PC-9 (cell line): ENCODE measurements at places on chromosomes 16 and 17. TPM values are rescaled to one million over a fixed set of nuclear protein-coding genes. Genes with fewer than 3 reads are reported as not detected.
A peak's percentile ranks its signal among the peaks of the same experiment; 100 is the strongest.

GRCh38 chr16:54216268-54216667, 70.3 kb downstream of the IRX3 start:
- DNase-seq = no peak

DNA sequence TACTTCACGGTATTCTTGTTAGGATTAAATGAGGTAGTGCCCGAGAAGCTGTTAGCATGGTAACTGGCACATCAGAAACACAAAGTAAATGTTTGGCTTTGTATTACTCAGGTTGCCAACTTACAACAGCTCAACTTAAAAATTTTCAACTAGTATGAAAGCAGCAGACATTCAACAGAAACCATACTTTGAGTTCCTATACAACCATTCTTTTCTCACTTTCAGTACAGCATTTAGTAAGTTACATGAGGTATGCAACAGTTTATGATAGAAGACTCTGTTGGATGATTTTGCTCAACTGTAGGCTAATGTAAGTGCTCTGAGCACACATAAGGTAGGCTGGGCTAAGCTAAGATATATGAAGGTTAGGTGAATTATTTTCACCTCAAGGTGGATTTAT, 7.7 kb downstream of the CENPN start:
- DNase-seq = no peak

- no peak for DNase-seq
Measured at GRCh38 chr17:42180411-42180921, 476 bp downstream of the KCNH4 start.

CRHR1 gene
- not detected in 2 replicates for total RNA-seq

DNA sequence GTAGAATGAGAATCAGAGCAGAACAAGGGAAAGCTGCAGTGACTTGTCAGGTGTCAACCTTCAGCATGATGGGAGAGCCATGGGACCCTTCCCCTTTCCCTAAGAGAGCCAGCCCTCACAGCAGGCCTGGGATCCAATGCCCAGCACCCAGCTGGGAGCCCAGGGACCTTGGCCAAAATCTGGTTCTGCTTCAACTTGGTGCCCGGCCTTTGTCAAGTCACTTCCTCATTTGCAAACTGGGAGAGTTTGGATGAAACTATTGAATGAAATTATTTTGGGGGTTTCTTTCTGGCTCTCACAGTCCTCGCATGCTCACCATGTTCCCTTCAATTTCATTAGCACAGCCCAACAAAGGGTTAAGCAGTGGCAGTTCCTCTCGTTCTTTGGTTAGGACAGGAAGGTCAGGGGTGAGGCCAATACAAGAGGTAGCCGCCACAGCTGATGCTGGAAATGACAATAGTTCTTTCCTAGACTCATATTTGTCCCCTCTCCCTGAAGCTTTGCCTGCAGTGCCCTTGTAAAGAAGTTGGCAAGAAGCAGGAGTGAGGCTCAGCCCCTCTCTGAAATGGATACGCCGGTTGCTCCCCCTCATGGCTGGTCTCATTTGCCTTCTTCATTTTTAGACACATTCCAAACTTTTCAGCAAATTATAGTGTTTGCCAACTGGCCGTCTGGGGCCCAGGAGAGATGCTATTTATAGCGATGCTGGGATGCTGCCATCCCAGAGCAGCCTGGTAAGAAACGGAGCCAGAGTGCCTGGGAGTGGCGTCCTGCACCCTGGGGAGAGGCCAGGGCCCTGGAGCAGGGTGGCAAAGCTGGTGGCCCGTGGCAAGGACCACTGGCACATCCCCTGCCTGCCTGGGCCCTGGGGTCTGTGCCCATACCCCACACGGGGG, 34.5 kb upstream of the MEOX1 start:
- no peak for DNase-seq

DNA sequence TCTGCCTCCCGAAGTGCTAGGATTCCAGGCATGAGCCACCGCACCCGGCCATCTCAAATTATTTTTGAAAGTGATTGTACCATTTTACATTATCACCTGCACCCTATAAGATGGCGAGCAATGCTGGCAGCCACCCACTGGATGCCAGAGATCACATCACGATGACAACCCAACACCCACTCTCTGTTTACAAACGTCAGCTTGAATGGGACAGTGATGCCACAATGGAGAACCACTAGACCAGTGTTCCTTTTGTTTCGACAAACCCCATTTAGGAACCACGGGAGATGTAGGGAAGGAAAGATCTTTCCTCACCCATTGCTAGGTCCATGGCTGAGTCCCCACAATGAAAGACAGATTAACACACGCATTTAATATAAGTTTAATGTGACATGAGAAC, 20.1 kb upstream of the HAPSTR1 start:
- no peak for DNase-seq

DNA sequence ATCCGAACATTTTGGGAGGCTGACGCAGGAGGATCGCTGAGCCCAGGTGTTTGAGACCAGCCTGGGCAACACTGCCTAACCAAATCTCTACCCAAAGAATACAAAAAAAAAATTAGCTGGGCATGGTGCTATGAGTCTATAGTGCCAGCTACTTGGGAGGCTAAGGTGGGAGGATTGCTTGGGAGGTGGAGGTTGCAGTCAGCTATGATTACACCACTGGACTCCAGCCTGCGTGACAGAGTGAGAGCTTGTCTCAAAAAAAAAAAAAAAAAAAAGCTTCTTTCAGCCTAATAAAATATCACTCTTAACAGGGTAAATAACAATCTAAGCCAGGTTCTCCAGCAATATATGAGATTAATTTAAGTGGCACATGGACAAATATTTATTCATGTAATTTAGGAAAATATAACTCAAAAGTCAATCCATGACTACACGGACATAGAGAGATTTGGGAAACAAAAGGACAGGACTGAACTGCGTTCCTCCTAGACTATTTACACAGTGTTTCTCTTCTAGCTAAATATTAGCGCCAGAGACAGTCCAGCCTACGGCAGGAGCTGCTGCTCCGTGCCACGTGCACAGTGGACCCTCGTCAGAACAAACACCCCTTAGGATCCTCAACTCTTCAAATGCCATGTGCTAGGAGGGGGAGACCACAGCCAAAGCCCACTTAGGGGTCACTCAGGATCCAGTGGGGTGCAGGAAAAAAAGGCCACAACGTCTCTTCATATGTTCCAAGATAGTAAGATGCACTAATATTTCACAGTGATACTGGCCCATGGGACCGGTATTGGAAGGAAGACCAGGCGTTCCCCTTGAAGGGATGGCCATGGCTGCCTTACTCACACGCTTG, 8.7 kb downstream of the USP36 start:
- DNase-seq = no peak

GRCh38 chr17:13120864-13121263, 103.0 kb upstream of the ELAC2 start:
- DNase-seq = no peak

TERB1 gene
- total RNA-seq = 0.75 TPM in 1 of 2 replicates, not detected in the other

- no peak for DNase-seq
Measured at GRCh38 chr17:44266402-44267164, 1.4 kb downstream of the SLC4A1 start.

- no peak for DNase-seq
Measured at GRCh38 chr16:3143189-3143588, 8.4 kb downstream of the ZNF213 start.

DNA sequence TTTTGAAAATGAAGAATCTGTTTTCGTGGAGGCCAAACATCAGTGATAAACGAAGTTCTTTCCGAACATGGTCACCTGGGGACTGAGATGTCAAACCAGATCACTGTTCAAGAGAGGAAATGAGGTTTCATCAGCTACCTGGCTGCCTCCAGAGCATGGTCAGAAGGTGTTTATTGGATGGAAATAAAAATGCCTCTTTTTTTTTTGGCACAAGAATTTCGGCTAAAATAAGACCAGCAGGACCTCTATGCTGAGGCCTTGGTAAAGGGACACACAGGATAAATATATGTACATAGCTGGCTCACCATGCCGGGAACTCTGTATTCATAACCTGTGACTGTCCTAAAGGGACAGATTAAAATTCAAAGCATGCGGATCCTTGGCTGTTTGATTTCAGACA, 135.3 kb downstream of the UTP18 start:
- DNase-seq = no peak

- no peak for DNase-seq
Measured at GRCh38 chr17:4234401-4234800, 29.4 kb downstream of the ANKFY1 start.

DNA sequence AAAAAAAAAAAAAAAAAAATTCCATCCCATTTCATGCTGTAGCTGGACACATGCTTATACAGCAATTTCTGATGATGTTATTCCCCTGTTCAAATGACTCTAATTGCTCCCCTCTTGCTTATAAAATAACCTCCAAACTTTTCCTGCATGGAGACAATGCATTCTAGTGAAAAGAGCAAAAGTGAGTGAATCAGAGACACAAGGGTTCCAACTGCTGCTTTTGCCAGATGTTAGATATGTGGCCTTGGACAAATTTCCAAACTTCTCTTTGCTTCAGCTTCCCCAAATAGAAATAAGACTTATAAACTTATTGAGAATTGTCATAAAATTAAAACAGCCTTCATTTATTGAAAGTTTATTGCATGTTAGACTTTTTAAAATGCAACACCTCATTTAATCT, 65.0 kb upstream of the AXIN2 start:
- no peak for DNase-seq

CTF1 gene
- 11.6 and 17.0 TPM in 2 replicates for total RNA-seq

DNA sequence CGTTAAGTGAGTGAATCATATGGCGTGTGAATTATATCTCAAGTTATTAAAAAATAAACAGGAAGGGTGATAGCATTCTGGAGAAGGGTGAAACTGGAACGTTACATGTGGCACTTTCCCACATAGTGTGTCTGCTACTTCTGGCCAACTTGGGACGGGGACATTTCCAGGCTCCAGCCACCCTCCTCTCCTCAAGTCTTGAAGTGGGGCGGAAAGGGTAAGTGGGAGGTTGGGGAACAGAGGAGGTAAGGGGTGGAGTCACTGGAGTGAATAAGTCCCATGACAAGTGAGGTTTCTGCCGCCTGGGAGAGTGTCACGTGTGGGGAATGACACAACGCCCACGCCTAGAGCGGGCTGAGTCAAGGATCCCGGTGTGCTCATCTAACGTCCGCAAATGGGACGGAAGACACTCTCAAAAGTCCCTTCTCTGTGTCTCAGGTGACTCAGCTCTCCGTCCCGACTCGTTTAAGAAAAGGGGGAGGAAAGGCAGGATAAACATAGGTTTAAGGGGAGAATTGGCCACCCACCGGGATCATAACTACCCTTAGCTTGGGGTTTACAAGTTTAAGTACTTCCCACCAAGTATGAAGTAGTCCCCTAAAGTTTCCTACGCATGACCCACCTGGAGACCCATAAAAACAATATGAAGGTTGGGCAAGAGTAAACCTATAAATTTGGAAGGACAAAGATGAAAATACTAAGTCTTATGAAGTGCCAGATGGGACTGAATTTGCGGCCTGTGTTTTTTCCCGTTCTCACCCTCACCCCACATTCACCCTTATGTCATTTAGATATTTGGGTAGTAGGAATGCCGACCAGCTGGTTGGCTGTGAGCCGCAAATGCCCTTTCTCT, 1.2 kb upstream of the SPAG9 start:
- DNase-seq = peak; percentile 99

DNA sequence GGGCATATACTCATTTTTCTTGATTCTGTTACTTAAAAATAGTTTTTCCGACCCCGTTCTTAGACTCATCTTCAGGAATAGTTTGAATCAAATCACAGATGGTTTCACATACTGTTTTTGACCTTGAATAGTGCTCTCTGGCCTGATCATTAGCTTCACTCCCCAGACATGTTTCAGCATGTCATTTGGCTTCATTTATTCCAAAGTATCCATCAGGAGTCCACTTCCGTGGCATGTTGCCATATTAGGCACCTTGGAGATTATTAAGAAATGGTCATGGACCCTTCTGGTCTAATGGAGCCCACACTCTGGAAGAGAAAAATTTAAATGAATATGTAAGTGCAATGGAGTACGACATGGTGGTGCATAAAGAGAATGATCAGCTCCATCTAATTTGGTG, 222.3 kb downstream of the FTO start:
- no peak for DNase-seq

NKD1 gene
- total RNA-seq = 0.44 and 0.83 TPM in 2 replicates
